ENCODE measurements at places on chromosomes 5 and 9. TPM values are rescaled to one million over a fixed set of nuclear protein-coding genes. Genes with fewer than 3 reads are reported as not detected.

GRCh38 chr5:139611703-139612584 is 36.2 kb upstream of the CXXC5 start:
- DNase-seq: no peak

GRCh38 chr9:112125951-112126388 is 49.1 kb downstream of the SUSD1 start:
- no peak for DNase-seq

DNA sequence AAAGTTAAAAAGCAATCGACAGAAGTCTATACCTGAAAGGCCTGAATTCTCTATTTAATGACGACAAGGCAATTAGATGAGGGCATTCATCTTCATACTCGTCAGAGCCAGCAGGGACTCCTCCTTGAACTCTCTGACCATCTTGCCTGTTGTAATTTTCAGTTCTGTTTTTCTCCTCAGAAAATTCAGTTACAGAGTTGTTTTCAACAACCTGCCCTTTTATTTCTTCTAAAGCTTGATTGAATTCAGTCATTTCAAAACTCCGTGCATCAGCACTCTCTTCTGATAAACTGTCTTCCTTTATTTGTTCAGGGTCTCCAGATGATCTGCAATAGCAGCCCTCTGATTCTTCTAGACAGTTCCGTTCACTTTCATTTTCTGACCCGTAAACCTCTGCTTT is 15.6 kb downstream of the RIOK2 start:
- no peak for DNase-seq

GRCh38 chr9:121050128-121050988 is at the start of gene C5:
TSS of gene C5 (minus strand) at chr9:121050275. CDS start at chr9:121050246, 29 bp downstream.
- DNase-seq: no peak

- no peak for DNase-seq
Observed at GRCh38 chr5:10707198-10708142, 53.6 kb downstream of the DAP start.

- no peak for DNase-seq
Observed at GRCh38 chr5:77798456-77798855, 22.3 kb upstream of the TBCA start.

DNA sequence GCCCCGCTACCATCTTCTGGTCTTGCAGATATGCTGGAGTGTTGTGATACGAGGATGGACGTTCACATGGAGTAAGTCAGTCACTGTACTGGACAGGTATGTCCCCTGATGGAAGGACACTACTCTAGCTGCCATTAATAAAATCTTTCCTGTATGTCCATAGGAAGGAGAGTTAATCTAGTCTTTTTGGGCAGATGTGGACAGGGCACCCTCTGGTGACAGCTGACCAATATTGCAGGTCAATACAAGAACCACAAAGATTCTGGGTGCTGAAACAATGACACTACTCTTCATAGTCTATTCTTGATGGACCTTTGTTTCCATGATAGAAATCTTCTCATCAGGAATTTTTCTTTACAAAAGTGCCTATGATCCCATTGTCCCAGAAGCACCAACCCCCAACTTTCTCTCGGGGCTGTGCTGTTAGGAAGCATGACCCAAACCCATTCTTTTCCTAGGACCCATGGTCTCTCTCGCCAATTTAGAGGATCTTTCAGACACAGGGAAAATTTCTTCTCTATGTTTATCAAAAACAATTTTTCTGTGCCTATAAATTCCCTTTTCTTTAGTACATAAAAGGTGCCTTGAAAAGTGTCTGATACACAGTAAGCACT is 376.9 kb downstream of the DTWD2 start:
- peak; percentile 9 for DNase-seq

DNA sequence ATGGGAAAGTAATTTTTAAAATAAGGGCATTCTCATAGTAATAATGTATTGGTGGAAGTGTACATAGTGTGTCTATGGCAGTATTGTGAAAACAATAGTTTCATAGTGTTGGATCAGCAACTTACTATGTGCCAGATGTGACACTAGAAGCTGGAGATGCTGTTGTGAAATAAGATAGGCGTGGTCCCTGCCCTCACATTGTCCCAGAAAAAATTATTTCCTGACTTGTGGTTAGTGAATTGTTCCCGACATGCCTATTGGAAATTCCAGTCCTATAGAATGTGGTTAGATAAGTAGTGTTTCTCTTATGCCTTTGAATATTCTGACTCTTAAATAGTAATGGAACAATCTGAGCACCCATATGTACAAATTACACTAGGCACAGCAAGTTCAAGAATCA is 55.3 kb upstream of the MTAP start:
- DNase-seq: no peak

- DNase-seq: no peak
Observed at GRCh38 chr9:21589344-21590056, 107.4 kb upstream of the IFNE start.

DNA sequence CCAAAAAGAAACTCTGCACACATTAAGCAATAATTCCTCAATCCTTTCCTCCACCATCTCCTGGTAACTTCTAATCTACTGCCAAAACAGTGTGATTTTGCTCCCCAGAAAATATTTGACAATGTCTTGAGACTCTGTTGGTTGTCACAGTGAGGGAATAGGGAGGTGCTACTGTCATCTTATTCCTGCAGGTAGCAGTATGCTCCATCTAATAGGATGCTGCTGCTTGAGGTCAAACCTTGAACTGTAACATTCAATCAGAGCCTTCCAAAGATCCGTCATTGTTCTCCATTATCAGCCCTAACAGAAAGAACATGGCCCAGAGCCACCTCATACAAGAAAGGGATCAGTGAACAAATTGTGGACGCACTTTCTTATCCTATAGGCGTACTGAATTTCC is 514.7 kb upstream of the GRIN3A start:
- DNase-seq: no peak

- DNase-seq: no peak
Observed at GRCh38 chr9:212297-212696, 2.4 kb upstream of the DOCK8 start.

- DNase-seq: no peak
Observed at GRCh38 chr9:131677444-131678180, 62.3 kb downstream of the RAPGEF1 start.

- no peak for DNase-seq
Observed at GRCh38 chr5:167485061-167485774, 806.2 kb upstream of the WWC1 start.

DNA sequence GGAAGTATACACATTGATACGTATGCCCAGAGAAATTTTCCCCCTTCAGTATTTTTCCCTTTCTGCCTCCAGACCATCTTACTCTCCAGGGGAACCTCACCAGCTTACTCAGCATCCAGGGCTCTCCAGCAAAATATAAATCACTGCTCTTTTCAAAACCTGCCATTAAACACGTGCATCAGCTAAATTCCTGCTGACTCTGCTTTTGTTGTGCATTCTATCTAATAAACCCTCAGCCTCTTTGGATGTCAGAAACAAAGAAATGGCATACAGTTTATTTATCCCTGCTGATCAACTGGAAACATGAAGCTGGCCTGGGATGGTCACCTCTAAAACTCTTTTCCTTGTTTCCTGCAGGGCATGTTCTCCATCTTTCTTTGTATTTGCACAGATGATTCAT is 126.8 kb downstream of the TRPM3 start:
- no peak for DNase-seq

DNA sequence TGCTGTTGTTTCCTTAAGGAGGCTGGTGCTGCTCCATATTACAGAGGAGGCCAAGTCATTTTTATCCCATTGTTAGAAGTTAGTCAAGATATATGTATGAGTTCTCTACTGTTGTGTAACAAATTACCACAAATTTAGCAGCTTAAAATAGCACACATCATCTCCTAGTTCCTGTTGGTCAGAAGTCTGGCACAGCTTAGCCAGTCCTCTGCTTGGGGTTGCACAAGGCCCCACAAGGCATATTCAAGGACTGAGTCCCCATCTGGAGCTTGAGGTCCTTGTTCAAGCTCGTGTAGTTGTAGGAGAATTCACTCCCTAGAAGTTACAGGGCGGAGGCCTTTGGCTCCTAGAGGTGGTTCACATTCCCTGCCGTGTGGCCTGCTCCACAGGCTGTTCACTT is 14.7 kb downstream of the MTAP start:
- no peak for DNase-seq

DNA sequence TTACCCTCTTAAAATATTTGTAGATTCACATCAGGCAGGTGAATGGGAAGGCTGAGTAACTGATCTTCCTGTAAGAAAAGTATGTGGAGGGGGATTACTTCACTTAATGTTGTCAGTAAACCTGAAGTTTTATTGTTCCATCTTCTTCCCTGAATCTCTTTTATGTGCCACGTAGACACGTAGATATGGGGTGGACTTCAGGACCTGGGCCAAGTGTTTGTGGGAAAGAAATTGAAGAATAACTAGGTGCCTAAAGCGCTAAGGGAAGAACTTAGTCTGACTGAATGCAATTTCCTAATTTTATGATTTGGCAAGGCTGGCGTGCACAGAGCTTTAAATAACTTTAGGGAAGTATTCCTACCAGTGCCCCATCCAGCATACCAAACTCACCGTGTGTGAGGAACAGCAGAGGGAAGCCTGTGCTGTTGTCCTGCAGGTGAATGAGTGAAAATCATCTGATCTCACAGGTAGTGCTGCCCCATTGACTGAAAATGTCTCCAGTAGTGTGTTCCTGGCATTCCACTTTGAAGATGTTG is 323.4 kb downstream of the KDM4C start:
- DNase-seq: no peak

- DNase-seq: no peak
Observed at GRCh38 chr5:170571875-170572852, 68.3 kb downstream of the KCNIP1 start.

DNA sequence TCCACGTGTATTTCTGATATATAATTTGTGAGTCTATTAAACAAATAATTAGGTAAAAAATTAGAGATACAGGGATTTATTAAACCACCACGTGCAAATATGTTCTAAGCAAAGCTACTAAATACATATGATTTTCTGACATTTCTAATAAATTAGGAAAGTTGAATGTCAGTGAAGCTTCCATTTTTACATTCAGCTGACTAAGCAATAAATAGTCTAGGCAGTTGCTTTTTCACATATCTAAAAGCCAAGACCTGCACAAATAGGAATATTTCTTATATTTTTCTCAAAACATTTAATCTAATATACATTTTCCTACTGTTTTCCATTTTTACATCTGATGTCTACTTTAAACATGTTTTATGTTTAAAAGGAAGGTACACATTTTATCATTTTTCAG is 322.6 kb upstream of the EFNA5 start:
- no peak for DNase-seq

DNA sequence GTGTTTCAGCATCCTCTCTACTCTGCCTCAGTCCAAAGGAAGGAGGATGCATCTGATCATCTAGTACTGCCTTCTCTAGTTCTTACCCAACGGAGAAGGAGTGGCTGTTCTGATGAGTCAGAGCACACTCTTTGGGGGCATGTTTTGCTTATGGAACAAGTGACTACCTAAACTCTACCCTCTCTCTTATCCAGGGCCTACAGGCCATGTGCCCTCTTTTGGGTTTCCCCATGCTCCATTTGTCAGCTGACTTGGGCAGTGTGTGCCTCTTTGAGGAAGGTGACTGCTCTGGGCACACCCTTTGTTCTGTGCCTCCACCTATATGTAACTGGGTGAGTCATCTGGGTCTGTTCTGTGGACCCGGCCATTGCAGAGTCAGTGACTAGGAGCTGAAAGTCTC is 89.6 kb upstream of the BNC2 start:
- no peak for DNase-seq

- DNase-seq: peak; percentile 41
Observed at GRCh38 chr5:14379739-14380497, 201.7 kb upstream of the OTULINL start.

- DNase-seq: no peak
Observed at GRCh38 chr5:96468956-96469355, 35.9 kb upstream of the PCSK1 start.

DNA sequence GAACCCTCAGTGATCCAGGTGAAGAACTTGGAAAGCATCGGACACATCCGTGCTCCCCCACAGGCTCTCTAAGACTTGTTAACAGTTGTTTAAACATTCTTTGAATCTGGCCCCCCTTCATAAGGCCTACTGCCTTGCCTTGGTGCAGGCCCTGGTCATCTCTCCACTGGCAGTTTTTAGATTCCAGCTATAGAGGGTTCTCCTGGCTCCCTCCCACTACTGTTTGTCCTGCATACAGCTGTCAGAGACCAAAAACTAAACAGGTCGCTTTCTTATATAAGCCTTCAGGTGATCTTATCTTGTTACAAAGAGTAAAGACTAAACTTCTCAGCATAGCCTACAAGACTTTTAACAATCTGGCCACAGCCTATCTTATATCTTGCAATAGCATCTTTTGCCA is 32.3 kb downstream of the NRG2 start:
- DNase-seq: no peak

GRCh38 chr5:5622806-5623205 is 200.3 kb downstream of the ICE1 start:
- no peak for DNase-seq

- DNase-seq: no peak
Observed at GRCh38 chr9:92723299-92723625, 41.4 kb downstream of the BICD2 start.

DNA sequence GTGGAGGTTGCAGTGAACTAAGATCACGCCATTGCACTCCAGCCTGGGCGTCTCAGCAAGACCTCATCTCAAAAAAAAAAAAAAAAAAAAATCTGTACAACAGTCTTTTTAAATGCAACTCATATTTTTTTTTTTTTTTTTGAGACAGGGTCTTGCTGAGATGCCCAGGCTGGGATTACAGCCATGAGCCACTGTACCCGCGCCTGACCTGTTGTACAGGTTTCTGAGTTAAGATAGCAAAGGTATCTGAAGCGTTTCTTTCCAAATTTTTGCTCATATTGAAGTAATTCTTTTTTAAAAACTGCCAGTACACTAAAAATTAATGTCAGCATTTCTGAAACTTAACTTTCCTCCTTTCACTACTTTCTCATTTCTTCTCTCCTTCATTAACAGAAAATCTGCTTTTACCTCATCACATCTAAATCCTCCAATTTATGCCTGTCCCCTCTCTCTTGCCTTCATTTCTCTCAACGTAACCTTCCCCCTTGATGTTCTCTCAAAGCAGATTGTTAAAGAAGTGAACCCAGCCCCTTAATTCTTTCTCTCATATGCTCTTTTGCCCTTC is 3.3 kb upstream of the SNX24 start:
- DNase-seq: no peak

GRCh38 chr5:5615569-5615968 is 193.1 kb downstream of the ICE1 start:
- DNase-seq: no peak

The RNF183 gene
- total RNA-seq: not detected

The PPP3R2 gene
- not detected for total RNA-seq

The SLCO6A1 gene
- not detected for total RNA-seq

The FAM169A gene
- 0.04 TPM for total RNA-seq

The TMEM174 gene
- not detected for total RNA-seq

The GPR151 gene
- not detected for total RNA-seq

The SNCAIP gene
- total RNA-seq: not detected

The ARL10 gene
- 1.2 TPM for total RNA-seq

The GPSM1 gene
- total RNA-seq: 14.2 TPM

The PCAT7 gene
- 0.09 TPM for total RNA-seq

The PDZD2 gene
- total RNA-seq: 0.13 TPM

The CER1 gene
- total RNA-seq: not detected

The GABRA1 gene
- not detected for total RNA-seq

The PTGR1 gene
- 0.22 TPM for total RNA-seq

The ZBED3 gene
- not detected for total RNA-seq

The SYK gene
- total RNA-seq: 29.4 TPM

The PCDHB12 gene
- total RNA-seq: not detected

The TEX48 gene
- not detected for total RNA-seq

The SIL1 gene
- 19.2 TPM for total RNA-seq

The TMEM171 gene
- total RNA-seq: not detected

The ELOVL7 gene
- total RNA-seq: 11.6 TPM

The OR1Q1 gene
- not detected for total RNA-seq
